Activated naive CD8-positive, alpha-beta T cell treated with anti-CD3 and anti-CD28 coated beads, Interleukin-2, amount 50 U/mL, for 24 hours (primary cell): ENCODE measurements at places on chromosomes 6 and 20.

GRCh38 chr20:32964575-32964974 is 39.7 kb downstream of the SUN5 start:
- H3K27me3 ChIP-seq: no peaks in the 10 kb centered on the region
- H3K36me3 ChIP-seq: no peaks in the 10 kb centered on the region
- H3K4me1 ChIP-seq: peaks cover 53% of the 10 kb centered on the region
- DNase-seq: no peak
- H3K4me3 ChIP-seq: no peak overlapping the region
- no peak overlapping the region for H3K27ac ChIP-seq

DNA sequence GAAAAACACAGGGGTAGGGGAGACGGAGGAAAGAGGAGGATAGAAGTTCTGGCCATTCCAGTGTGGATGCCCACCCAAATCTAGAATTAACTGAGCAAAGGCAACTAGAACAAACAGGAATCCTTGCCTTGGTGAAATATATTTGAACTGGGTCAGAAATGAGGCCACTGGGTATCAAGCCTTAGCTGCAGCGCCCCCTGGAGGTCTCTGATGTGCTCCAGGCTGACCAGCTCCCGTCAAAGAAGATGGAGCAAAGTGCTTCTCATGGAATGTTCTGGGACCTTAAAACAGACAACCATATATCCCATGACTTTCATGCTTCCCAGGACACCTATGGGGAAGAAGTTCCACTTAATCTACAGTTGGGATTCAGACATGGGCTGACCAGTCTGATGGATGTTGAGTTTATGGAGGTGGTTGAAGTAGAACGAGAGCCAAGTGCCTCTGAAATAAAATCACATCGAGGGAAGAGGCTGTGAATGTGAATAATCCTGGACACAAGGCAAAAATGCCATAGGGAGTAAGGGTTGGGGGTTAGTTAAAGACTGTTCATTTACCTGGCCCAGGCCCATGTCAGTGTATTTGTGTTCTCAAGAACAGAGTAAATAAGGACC is 50.4 kb downstream of the HLA-DPB1 start:
- H3K27me3 ChIP-seq: peaks cover 5% of the 10 kb centered on the region
- H3K36me3 ChIP-seq: peaks cover 1% of the 10 kb centered on the region
- no peaks in the 10 kb centered on the region for H3K4me1 ChIP-seq
- H3K27ac ChIP-seq: no peak overlapping the region
- no peak overlapping the region for H3K4me3 ChIP-seq

- H3K4me3 ChIP-seq: no peak overlapping the region
- H3K27ac ChIP-seq: no peak overlapping the region
- peaks cover 4% of the 10 kb centered on the region for H3K4me1 ChIP-seq
- peaks cover 4% of the 10 kb centered on the region for H3K27me3 ChIP-seq
Measured at GRCh38 chr6:163814494-163815364, 400.2 kb downstream of the QKI start.

- H3K4me3 ChIP-seq: no peak overlapping the region
- DNase-seq: no peak
- H3K27ac ChIP-seq: no peak overlapping the region
- no peaks in the 10 kb centered on the region for H3K36me3 ChIP-seq
- H3K4me1 ChIP-seq: no peaks in the 10 kb centered on the region
Measured at GRCh38 chr6:113338644-113339043, 518.5 kb upstream of the MARCKS start.

GRCh38 chr6:39102071-39102820 is 12.7 kb downstream of the SAYSD1 start:
- H3K27ac ChIP-seq: no peak overlapping the region
- H3K4me3 ChIP-seq: no peak overlapping the region
- H3K4me1 ChIP-seq: peaks cover 35% of the 10 kb centered on the region
- no peaks in the 10 kb centered on the region for H3K27me3 ChIP-seq

DNA sequence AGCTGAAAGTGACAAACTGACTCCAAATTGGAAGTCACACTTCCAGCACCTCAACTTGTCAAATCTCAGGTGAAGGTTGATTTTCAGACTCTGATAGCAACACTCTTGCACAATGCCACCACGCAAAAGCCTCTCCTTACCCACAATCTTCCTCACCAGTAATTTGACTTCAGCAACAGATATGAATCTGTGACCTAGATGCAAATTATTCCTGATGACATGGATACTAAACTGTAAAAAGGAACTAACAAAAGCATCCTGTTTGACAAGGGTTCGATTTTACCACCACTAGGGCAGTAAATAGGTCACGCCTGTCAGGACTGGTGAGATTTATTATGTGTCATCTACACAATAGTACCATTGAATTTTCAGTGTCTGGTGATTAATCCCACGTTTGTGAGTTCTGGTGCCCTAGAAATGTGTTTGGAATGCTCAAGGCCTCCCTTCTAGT is 134.4 kb upstream of the COL21A1 start:
- H3K36me3 ChIP-seq: no peaks in the 10 kb centered on the region
- H3K4me3 ChIP-seq: no peak overlapping the region
- H3K4me1 ChIP-seq: no peaks in the 10 kb centered on the region
- no peak for DNase-seq
- H3K27me3 ChIP-seq: peaks cover 4% of the 10 kb centered on the region
- no peak overlapping the region for H3K27ac ChIP-seq

DNA sequence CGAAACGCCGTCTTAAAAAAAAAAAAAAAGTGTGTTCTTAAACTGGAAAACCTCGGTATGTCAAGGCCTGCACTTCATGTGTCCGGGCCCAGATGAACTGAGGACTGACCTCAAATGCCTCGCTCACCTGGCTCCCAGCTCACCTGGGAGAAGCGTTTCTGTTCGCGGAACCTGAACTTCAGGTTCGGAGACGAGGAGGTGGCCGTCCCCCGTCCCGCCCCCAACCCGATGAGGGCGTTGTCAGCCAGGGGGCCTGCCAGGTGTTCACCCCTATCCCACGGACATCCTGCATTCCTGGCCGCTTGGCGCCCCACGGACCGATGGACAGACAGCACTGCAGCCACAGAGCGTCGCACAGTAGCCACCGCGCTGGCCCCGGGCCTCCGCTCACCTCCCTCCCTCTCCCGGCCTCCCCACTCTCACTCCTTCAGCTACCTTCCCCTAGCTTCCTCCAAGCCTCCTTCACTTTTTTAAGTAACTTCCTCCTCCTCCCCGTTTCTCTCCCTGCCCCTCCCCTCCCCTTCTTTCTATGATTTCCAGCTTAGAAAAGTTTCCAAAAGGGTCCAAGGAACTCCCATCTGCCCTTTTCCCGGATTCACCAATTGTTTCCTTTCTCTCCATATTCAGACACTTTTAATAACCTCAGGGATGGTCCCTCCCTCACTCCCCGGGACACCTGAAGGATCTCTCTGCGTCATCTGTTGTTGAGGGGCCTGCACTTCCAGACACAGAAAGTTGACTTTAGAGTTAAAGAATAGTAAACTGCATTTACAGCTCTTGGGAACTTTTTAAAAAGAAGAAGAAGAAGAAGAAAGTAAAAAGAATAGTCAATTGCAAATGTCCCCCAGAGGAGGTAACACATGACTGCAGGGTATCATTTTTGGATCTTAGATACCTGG is 22.7 kb upstream of the MCM3 start:
- H3K27me3 ChIP-seq: no peaks in the 10 kb centered on the region
- H3K27ac ChIP-seq: peak overlapping the region; percentile 88
- H3K4me3 ChIP-seq: peak overlapping the region; percentile 55
- no peaks in the 10 kb centered on the region for H3K36me3 ChIP-seq
- DNase-seq: no peak

DNA sequence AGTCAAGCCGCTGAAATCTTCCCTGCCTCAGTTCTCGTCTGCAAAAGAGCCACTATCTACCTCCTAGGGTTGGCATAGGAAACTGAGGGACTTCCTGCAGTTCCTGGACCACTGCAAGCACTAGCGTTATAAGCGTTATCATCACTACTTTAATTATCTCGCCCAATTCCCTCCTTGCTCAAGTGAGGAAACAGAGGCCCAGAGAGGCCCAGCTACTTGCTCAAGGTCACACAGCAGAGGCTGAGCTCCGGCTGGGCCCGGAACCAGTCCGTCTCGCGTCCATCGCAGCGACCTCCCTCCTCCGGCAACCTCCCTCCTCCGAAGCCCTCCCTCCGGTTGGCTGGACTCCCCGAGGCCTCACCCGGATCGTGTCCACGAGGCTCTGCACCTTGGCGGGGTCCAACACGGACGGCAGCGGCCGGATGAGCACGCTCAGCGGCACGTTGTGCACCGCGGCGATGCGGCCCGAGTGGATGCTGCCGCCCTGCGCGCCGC is 338 bp downstream of the SRXN1 start:
- peaks cover 28% of the 10 kb centered on the region for H3K36me3 ChIP-seq
- H3K27me3 ChIP-seq: peaks cover 8% of the 10 kb centered on the region
- peaks cover 26% of the 10 kb centered on the region for H3K4me1 ChIP-seq
- H3K4me3 ChIP-seq: peak overlapping the region; percentile 84
- peak overlapping the region; percentile 84 for H3K27ac ChIP-seq

DNA sequence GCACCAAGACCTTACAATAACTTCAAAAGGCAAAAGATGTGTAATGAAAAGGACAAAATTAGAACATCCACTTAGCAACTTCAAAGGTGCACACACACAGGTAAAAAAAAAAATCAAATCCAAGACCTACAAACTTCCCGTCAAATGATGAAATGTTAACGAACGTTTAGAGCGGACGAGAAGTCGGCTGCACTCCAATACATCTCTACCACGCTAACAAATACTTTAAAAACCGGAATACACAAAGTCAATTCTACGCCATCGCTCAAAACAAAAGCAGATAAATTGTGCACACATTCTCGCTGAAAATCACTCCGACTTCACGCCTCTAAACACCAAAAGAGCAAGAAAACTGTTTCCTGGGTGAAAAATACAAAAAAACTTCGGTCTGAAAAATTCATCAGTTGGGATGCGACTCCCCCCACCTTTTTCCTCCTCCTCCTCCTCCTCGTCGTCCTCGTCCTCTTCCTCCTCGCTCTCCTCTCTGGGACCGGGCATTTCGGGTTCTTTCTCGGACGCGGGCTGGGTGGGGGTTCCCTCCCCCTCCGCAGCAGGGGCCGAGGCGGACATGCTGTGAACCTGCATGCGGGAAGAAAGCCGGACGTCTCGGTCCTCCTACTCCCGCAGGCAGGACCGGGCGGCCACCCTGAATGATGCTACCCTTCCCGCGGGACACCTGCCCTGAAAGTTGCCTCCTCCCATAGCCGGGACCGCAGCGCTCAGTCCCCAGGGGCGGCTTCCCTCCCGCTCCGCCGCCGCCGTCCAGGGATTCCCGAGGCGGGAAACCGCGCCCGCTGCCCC is 712 bp downstream of the DEK start:
- peaks cover 50% of the 10 kb centered on the region for H3K4me1 ChIP-seq
- no peaks in the 10 kb centered on the region for H3K27me3 ChIP-seq

DNA sequence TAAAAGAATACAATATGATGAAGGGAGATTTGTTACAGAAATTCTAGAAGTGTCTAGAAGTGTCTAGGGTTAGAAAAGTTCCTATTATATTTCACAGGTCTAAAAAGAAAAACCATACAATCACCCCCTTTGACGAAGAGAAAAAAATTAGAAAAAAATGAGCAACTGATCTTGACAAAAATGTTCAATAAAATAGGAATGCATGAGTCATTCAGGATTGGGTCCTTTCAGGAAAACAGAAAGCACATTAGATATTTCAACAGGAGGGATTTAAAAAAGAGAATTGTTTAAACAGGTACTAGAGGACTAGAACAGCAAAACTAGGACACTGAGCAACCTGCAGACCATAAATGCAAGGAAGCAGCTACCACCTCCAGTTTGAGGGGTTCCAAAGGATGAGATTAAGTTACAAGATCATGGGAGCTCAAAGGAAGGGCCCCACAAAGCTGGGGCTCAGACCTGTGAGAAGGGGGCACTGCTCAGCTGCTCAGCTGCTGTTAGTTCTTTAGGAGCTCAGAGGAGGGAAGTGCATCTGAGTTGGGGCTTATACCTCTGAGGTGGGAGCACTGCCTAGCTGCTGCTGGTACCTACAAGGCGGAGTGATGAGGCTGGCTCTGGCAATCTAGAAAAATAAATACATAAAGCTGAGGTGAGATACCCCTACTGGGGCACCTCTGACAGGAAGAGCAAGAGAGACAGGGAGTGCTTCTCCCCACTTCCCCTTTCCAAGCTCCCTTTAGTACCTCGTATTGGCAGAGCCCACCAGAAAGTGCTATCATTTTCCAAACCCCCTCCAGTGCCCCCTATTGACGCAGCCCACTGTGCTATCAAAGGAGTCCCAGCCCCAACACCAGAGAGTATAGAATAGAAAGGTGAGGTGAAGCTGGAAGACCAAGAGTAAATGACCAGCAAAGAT is 27.1 kb upstream of the BEND6 start:
- no peak overlapping the region for H3K4me3 ChIP-seq
- no peak for DNase-seq
- H3K4me1 ChIP-seq: no peaks in the 10 kb centered on the region
- no peaks in the 10 kb centered on the region for H3K36me3 ChIP-seq

DNA sequence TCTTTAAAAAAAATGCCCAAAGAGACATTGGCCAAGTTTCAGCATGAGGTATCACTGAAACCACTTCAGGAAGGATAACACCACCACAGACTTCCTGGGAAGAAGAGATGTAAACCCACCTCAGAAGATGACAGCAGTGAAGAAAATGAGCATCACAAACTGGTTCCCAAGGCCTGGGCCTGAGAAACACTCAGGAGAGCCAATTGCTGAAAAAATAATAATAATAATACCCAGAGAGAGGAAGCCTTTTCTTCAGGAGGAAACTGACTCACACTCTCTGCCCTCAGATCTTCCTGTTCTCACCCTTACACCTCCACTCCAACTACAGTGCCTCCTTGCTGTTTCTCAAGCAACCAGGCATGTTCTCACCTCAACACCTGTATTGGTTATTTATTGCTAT is 68.1 kb upstream of the MAFB start:
- peak overlapping the region; percentile 71 for H3K27ac ChIP-seq
- no peaks in the 10 kb centered on the region for H3K27me3 ChIP-seq
- no peak for DNase-seq
- peaks cover 23% of the 10 kb centered on the region for H3K4me1 ChIP-seq
- H3K36me3 ChIP-seq: no peaks in the 10 kb centered on the region

- peaks cover 4% of the 10 kb centered on the region for H3K36me3 ChIP-seq
- H3K27me3 ChIP-seq: no peaks in the 10 kb centered on the region
- peak overlapping the region; percentile 74 for H3K4me3 ChIP-seq
- peaks cover 68% of the 10 kb centered on the region for H3K4me1 ChIP-seq
- peak; percentile 65 for DNase-seq
Measured at GRCh38 chr6:34671801-34672656, 24.5 kb downstream of the ILRUN start.

GRCh38 chr20:59043698-59044097 is 1.1 kb upstream of the PRELID3B start:
- H3K27me3 ChIP-seq: no peaks in the 10 kb centered on the region
- peak overlapping the region; percentile 71 for H3K4me3 ChIP-seq
- peaks cover 65% of the 10 kb centered on the region for H3K4me1 ChIP-seq
- H3K27ac ChIP-seq: peak overlapping the region; percentile 84
- peaks cover 25% of the 10 kb centered on the region for H3K36me3 ChIP-seq

DNA sequence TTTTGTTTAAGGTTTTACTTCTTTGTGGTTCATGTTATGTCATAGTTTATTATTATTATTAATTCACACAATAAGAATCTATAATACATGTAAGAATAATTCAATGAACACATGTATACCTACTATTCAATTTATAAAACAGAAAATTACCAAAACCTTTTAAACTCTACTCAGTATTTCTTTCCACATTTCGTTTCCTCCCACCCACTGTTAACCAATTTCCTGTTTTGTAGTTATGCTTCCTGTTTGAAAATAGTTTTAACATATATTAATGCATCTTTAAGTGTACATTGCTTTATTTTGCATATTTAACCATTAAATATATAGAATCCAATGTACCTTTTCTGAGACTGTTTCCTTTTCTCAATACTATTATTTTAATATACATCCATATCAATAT is 397.9 kb upstream of the SPTLC3 start:
- no peak overlapping the region for H3K4me3 ChIP-seq
- H3K4me1 ChIP-seq: no peaks in the 10 kb centered on the region
- no peak for DNase-seq
